MV-4-11 (cell line): ENCODE measurements at places on chromosomes 1 and 21.

GRCh38 chr1:108521990-108522393 lies 37.9 kb upstream of the EEIG2 start:
- DNase-seq: peak; percentile 47

- no peak for DNase-seq
Observed at GRCh38 chr1:65564493-65564892, 144.0 kb downstream of the LEPR start.

DNA sequence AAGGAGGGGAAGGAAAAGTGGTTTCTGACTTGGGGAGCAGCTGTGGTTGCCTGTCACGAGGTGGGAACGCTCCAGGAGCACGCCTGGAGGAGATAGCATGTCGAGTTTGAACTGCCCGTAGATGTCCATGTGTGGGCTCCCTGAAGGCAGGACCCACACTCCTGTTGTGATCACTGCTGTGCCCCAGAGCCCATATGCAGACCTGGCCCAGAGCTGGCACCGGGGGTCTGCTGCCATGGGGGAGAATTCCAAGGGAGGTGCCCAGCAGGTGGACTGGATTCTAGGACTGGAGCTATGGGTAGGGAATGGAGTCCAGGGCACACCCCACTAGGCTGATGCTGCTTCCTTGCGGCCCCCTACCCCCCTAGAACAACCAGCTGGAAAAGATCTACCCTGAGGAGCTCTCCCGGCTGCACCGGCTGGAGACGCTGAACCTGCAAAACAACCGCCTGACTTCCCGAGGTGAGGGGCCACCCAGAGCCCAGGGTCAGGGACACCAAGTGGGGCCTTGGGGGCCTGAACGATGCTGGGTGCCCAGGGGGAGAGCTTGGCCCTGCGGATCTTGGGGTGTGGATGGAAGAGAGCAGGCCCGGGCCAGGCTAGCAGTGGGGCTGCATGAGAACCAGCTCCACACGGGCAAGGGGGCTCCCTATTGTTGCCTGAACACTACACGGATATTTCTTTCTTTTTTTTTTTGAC lies 9.3 kb downstream of the PODN start:
- no peak for DNase-seq

DNA sequence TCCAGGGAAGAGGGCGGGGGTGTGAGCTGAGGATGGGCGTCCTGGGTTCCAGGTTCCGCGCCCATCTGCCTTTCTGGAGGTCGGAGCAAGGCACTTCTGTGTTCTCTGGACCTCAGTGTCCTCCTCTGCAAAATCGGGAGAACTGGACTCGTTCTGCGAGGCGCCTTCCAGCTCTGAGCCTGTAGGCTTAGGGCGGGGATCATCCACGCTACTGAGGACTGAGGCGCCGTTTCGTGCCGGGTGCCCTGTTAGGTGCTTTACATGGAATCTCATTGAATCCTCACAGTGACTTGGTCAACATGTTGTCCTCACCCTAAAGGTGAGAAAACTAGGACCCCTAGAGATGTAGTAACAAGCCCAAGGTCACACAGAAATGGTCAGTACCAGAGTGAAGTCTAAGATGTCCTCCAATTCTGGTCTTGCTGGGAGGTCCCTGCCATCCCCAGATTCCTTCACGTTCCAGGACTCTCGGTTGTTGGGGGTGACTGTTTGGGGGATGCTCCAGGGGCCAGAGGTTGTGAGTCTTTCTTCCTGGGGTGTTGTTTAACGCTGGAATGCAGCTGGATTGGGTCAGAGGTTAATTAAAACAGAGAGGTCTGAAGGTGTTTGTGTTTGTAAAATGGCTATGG lies 677 bp downstream of the PRKAA2 start:
- DNase-seq: no peak

DNA sequence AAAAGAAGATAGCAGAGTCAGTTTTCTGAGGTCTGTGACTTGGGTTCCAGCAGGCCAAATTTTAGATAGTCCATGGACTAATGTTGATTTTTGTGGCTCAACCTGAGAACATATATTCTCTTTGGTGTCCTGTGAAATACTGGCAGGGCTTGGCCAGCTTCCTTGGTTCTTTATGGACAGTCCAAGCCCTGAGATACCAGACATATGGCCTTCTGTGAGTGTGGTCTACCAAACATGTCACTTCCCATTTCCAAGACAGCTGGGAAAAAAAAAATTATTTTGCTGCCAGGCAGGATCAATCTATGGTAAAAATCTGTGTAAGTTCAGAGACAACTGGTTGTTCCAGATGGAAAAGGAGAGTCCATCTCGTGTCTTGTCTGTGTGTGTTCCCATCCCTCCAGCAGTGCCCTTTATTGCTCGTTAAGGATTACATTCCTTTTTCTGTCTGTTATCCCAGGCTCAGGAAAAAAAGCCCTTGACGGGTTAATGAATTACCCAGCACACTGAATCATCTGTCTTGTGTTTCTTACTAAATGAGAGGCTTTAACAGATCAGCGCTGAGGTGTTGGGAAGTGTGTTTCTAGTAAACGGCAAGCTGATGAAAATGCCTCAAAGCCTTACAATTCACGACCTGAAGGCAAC lies 33.4 kb upstream of the XPR1 start:
- DNase-seq: peak; percentile 14

- no peak for DNase-seq
Observed at GRCh38 chr1:78688697-78689096, 39.1 kb downstream of the IFI44 start.

DNA sequence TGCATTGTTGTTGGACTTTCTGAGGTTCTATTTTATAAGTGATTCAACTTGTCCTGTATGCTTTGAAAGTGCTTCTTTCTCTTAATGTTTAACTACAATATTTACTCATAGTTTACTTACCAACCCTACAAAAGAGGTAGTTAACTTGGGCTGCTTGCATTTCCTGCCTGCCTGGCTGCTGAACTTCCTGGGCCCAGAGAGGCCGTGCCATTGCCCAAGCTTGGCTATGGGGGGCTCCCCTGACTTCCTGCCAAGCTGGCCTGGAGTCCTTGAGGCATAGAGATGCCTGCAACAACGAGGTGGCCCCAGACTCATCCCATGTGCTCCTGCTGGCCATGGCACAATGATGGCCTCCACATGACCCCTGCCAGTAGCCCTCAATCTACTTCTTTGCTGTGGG lies 361.6 kb upstream of the PLD5 start:
- no peak for DNase-seq

DNA sequence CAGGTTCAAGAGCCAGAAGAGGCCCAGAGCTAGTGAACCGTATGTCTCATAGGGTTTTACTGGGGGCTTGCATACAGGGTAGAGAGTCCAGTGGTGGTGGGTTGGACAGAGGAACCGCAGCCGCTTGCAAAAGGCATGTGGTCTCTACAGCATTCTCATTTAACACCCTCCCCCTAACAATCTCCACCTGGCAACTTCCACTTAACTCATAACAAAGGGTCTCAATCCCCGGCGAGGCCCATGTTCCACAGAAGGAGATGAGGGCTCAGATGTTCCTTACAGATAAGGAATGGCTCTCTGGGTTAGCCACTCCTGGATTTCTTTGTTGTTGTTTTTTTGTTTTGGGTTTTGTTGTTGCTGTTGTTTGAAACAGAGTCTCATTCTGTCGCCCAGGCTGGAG lies 106.1 kb downstream of the APP start:
- no peak for DNase-seq

- DNase-seq: no peak
Observed at GRCh38 chr21:41766883-41767605, at the start of gene RIPK4. RIPK4 (minus strand) TSS chr21:41767052; CDS start chr21:41767041, 11 bp downstream.

DNA sequence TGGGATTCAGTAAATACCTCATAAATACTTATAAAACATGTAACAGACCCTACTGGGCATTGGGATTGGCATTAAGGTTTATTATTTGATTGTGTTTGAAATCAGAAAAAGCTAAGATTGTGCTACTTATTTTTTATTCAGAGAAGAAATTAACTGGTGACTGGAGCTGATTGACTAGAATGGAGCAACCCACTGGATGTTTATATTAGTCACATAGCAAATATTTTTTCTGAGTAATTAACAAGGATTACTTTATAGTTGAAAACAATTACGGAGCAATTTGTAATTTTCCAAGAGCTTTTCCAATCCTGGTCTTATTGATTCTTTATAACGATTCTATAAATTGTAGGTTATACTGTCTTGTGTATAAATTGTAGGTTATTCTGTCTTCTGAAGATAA lies 208.7 kb downstream of the HLX start:
- DNase-seq: no peak

GRCh38 chr21:41837756-41838297 lies 41.3 kb downstream of the PRDM15 start:
- no peak for DNase-seq

DNA sequence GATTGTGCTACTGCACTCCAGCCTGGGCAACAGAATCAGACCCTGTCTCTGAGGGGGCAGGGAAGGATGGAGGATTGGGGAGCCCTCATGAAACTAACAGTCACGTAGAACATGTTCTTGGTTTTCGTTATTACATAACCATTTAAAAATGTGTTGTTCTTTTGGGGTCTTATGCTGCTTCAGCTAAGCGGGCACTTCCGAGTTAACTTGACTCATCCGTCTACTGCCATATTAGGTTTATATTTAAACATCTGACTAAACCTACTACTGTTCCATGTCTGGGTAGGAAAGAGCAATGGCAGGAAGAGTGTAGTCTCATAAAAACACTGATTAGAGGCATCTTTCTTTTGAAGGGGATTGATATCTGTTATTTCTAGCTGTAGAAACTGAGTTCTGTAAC lies 59.5 kb upstream of the BMP8A start:
- DNase-seq: no peak

DNA sequence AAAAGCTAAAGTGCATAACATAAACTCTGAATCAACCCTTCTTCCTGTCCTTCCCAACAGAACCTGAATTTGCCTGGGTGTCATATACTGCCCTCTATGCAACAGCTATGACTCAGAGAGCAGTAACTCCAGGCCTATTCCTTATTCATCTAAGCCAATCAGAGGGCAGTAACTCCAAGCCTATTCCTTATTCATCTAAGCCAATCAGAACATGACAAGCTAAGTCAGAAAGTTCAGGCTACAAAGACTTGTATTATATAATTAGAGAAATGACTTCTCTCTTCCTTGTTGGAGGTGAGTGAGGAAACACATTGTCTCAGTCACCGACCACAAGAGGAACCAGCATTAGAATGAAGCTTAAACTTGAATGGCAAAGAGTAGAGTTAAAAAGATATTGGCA lies 26.2 kb upstream of the TADA1 start:
- peak; percentile 99 for DNase-seq

- DNase-seq: no peak
Observed at GRCh38 chr1:13550663-13551062, 33.0 kb upstream of the PDPN start.

GRCh38 chr21:33775100-33775828 lies 133.0 kb downstream of the ITSN1 start:
- DNase-seq: no peak

GRCh38 chr1:44621841-44622286 lies 52.4 kb downstream of the TMEM53 start:
- DNase-seq: no peak

DNA sequence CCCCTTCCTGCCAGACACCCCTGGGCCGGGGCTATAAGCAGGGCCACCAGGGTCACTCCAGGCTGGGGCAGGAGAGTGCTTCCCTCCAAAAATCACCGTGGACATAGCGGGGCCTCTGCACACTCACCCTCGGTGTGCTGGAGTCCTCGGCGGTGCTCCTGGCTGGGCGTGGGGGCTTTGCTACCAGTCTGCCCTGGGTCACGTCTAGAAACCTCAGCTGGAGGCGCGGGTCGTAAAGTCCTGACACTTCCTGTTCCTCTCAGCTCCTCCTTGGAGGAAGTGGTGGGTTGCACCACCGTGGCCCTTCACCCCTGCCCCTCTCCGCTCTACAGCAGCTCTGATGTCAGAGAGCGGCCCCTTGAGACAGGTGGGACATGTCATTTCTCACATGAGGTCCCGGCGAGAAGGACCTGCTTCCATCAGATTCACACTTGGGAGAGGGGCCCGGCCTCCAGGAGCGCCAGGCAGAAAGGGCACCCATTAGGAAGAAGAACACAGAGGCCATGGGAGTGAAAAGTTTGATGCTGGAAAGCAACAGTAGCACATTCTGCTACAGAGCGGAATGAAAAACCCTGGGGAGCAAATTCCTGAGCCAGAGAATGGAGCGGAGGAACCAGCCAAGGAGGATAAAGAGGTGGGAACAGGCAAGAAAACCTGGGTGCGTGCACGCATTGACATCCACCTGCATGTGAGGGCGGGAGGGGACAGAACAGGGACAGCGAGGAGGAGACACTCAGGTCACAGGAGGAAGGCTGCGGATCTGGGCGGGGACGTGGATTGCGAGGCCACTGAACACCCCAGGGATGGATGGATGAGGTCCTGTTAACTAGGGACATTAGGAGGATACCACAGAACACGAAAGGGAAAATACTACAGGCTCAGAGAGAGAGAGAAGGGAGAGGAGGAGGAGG lies at the start of gene ITGB2:
TSS of gene ITGB2 (minus strand) at position 206 of the 911 bp plus-strand sequence. CDS start 10,117 bp downstream, outside the sequence.
- peak; percentile 88 for DNase-seq

GRCh38 chr1:227314014-227314848 lies 4.1 kb downstream of the CDC42BPA start:
- DNase-seq: no peak

- DNase-seq: peak; percentile 8
Observed at GRCh38 chr1:7646981-7647901, 123.9 kb upstream of the VAMP3 start.

DNA sequence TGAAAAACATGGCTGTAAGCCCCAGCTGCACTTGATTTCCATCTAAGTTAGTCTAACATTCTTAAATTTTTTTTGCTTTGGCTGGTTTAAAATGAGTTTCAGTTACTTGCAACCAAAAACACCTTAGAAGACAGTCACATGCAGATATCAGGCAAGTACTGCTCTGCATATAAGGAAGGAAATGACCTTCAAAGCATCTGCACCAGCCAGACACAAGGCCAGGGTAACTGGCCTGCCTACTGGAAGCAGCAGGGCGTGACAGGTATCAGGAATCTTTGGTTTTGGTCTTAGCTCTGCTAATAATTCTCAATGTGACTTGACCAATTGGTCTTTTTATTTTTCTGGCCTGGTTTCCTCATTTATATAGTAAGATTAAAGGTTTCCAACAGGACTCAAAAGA lies 33.5 kb downstream of the SCYL3 start:
- DNase-seq: no peak

DNA sequence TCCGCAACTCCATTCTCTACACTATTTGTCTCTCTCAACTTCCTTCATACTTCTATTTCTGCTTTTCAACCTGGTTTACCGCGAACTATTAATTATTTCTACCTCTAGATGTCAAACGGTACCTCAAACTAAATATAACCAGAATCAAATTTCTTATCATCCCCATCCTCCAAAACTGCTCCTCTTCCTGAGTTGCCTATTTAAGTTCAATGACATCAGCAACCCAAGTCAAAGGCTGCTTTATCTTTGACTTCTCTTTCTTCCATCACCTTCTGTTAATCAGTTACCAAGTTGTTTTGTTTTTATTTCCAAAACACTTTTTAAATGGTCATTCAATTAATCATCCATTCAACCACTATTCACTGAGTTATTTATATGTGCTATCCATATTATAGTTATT lies 171.9 kb downstream of the COL24A1 start:
- DNase-seq: no peak

GRCh38 chr1:78447086-78447485 lies 43.7 kb upstream of the PTGFR start:
- DNase-seq: no peak

DNA sequence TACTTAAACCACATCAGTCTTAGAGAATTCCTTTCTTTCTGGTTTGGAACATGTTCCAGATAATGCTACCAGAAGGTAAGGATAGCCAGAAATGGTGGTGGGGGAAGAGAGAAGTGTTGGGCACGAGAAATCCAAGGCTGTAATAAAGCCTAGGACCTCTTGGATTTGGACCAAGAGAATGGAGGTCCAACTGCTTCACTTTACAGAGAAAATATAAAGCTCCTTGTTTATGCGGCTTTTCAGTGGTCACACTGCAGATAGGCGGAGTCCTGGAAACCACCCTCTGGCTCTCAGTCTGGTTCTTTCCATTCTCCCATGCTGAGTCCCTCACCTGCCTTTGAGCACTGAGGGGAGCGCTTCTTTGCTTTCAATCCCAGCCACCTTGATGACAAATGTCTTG lies 87.8 kb downstream of the ADCY10 start:
- DNase-seq: no peak
